ENCODE measurements at places on chromosomes 4 and X.

- no peak for DNase-seq
Measured at GRCh38 chrX:51569561-51569960, 49.2 kb downstream of the CENPVL3 start.

GRCh38 chr4:153318696-153319320 lies 25.7 kb upstream of the MND1 start:
- DNase-seq: peak; percentile 40

GRCh38 chr4:139890816-139891215 lies 225.2 kb downstream of the MGST2 start:
- no peak for DNase-seq

- no peak for DNase-seq
Measured at GRCh38 chr4:137253949-137254348, 278.3 kb downstream of the PCDH18 start.

DNA sequence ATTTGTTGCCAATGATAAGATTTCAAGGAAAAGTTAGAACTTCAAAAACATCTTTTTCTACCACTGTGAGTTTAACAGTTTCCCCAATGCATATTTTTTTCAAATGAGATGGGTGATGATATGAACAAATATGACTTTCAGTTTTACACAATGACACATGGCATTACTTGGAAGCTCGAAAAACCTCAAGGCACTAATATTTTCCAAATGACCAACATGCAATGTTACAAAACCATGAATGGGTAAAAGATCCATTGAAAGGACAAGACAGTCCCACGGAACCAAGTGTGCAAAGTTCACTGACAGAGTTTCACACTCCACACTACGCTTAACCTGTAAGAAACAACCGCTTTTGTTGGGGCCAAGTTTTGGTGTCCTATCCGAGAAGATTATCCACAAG lies 84.5 kb downstream of the CD99L2 start:
- no peak for DNase-seq

DNA sequence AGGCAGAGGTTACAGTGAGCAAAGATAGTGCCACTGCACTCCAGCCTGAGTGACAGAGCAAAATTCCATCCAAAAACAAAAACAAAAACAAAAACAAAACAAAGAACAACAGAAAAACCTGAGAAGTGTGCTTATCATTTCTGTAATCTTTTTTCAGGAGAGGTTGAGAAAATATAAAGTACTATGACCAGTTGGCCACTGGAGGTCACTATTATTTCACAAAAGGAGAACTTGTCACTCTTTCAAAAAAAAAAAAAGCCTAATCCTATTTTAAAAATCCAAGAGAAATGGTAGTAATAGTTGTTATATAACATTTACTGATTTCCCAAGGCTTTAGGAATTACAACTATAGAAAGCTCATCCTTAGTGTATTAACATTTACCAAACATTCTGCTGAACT lies 24.9 kb upstream of the RNF150 start:
- peak; percentile 21 for DNase-seq

GRCh38 chr4:76998251-76998901 lies 48.8 kb downstream of the SEPTIN11 start:
- DNase-seq: no peak

GRCh38 chr4:102625232-102625930 lies 124.2 kb downstream of the NFKB1 start:
- DNase-seq: no peak

GRCh38 chr4:3732076-3733028 lies 33.8 kb upstream of the ADRA2C start:
- no peak for DNase-seq

GRCh38 chr4:65669111-65670019 lies 924 bp downstream of the EPHA5 start:
- DNase-seq: no peak

DNA sequence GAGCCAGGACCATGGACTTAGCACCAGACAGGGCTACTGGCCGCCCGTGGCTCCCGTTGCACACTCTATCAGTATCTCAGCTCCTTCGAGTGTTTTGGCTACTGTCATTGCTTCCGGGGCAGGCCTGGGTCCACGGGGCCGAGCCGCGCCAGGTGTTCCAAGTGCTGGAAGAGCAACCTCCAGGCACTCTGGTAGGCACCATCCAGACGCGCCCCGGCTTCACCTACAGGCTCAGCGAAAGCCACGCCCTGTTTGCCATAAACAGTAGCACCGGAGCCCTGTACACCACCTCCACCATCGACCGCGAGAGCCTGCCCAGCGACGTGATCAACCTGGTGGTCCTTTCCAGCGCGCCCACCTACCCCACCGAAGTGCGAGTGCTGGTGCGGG lies 1.6 kb downstream of the FAT4 start:
- no peak for DNase-seq

DNA sequence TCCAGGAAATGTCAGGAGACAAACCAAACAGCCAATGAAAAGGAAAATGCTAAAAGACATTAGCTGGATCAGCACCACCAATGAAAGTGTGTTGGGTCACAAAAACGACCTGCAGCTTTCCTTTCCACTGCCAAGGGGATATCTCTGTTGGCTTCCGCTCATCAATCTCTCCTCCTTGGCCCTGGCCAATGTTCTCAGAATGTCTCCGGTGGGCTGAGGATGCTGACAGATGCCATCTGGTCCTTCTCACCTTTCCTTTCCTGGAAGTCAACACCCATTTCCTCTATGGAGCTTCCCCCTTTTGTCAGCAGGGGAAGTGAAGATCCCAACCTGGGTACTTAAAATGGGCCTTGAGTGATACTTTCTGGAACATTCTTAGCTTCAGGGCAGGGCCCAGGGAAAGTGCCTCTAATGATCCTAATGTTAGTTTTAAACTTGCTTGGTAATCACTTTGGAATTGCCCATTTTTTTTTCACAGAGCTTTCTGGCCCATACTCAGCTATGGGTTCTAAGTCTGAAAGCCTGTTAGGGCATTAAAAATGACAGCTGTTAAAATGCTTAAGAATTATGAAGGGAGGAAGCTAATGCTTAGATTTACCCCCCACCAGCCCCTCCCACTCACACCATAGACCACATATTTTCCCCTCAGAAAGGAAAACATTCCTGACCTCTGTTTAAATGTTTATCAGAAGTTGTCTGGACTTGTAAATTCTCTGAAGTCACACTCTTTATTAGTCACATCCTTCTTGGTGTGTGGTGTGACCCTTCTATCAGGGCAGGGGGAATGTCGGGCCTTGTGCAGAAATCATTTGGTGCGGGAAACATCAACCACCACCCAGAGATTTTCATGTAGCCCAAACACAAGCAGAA lies 29.2 kb downstream of the IGFBP7 start:
- DNase-seq: no peak

- no peak for DNase-seq
Measured at GRCh38 chr4:114226968-114227760, 247.7 kb upstream of the ARSJ start.

DNA sequence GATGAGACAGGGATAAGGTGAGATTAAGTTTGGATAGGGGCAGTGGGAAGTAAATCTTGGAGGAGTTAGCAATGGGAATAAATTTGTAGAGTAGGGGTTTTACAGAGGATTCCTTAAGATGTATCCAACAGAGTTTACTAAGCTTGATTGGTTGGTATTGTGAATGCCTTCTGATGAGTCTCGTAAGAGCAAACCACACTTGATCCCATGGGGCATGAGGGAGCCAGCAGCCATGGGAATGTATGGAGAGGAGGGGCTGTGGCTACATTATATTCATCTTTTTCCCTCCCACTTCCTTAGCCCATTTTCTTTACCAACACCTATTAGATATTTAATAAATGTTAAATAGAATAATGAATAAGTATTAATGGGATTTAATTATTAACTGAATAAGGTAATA lies 126.6 kb upstream of the NDST3 start:
- no peak for DNase-seq

- no peak for DNase-seq
Measured at GRCh38 chr4:106694232-106694631, 325.7 kb upstream of the GIMD1 start.

GRCh38 chrX:42442745-42443144 lies 335.2 kb downstream of the PPP1R2C start:
- DNase-seq: no peak

DNA sequence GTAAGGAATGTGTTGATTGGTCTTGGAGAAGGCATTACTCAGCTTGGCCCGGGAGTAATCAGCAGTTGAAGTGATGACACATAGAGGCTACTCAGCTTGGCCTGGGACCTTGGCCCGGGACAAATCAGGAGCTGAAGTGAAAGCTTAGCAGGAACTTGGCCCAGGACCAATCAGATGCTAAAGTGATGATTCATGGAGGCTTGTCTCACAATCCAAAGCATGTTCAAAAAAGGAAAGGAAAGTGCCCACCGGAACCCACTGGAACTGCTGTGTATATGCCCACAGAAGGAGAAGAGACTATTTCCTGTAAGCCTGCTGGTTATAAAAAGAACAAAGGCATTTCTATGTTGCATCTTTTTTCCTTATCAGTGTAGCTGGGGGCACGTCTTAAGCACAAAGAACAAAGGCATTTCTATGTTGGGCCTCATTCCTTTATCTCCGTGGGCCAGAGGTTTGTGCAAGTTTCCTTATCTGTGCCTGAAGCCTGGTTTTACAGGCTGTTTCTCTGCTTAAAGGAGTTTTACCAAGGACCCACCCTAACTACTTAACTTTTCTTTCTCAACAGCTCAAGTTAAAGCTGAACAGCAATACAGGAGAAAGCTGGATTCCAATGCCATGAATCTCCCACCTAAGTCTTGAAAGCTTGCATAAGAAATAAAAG lies 1176.7 kb downstream of the NLGN4X start:
- DNase-seq: no peak

DNA sequence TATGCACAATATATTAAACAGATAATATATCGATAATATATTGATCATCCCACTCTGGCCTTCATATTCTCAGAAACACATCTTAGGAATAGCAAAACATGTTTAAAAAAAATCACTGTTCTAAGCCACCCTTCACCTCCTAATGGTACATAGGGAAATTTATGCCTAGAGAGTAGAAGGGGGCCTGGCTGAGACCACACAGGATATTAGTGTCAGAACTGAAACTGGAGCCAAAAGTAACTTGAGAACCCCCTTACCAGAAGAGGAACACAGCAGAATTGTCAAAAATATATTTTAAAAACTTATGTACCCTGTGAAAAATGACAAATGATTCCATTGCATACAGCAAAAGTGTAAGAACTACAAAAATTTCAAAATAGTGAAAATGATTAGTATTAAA lies 173.1 kb downstream of the VSIG4 start:
- DNase-seq: no peak

GRCh38 chrX:133314281-133314680 lies 96.1 kb upstream of the TFDP3 start:
- no peak for DNase-seq

DNA sequence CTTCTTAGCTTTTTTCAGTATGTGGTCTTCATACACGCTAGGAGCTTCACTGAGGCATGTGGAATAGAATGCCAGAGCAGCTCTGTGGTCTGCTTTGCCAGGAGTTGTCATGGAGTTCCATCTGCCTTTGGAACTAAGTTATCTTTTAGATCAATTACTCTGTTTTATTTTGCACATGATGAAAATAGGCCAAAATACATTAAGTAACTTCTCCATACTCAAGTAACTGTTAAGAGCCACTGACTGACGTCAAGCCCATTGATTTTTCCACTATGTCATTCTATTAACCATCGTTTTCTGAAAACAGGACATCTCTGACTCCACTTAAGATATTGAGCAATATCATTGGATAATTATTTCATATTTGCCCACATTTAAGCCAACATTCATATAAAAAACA lies 415.1 kb upstream of the MAD2L1 start:
- DNase-seq: no peak

GRCh38 chrX:24790166-24790565 lies 96.4 kb downstream of the POLA1 start:
- DNase-seq: no peak

DNA sequence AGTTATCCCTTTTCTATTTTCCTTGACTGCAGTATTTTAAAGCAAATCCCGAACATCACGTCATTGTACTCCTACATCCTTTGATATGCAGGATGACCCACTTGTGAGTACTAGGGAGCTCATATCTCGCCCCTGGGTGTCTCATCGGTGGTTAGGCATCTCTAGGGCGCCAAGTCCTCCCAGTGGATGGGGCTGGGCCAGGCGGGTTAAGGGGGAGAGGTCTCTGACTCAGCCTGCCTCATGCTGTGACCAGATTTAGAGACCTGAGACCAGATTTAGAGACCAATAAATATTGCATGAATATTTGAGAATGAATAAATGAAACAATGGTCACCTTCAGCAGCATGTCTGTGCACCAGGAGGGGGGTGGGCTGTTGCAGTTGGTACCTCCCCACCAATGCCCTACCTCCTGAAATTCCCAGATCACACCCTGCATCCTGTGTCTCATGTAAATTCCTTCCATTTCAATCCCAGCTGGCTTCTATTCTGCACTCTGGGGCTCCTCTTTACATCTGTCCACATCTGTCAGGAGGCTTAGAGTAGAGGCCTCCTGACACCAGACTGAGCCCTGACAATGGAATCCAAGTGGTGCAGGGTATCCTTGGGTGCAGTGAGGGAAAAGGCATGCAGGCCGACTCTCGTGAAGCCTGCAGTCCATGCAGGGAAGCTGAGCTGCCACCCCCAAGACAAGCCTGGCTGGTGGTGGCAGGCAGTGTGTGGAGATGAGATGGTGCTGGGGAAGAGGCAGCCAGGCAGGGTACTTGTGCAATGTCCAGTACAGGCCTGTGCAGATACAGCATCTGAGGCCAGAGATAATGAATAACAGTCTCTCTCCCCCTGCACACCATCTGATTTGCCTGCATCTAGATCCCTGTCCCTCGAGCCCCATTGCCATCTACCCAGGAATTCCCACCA lies 5.2 kb downstream of the APLN start:
- DNase-seq: no peak

GRCh38 chr4:20754036-20754435 lies 53.8 kb downstream of the PACRGL start:
- no peak for DNase-seq

DNA sequence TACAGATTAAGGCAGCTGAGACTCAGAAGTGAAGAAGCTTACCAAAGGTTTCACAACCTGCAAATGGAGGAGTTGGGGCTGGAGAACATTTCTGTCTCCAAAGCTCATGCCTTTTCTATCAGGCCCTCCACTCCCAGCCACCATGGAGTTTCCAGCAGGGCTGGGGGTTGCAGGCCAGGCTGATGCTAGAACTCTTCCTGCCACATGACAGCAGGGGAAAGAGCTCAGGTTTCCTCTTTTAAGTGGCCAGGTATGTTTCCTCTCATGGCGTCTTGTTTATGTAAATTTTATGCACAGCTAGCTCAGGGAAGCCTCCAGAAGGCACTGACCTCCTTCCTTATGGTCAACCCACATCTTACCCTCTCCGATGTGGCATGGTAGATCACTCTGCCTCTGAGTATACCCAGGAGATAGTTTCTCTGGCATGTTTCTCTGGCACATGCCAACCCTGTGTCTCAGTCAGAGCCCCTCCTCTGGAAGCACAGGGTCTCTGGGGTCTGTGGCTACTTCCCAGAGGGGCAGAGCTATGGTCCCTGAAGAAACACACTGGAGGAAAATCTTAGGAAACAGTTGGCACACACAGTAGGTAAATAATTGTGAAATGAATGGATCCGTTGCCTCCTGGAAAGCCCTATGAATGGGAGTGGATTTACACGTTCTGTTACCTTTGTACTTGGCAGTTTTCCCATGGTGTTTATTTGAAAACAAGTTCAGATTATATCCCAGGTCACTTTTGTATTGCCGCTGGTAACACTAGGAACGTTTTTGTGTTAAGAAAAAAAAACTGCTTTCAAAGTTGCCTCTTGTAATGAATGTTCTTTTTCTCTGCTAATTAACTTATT lies 28.9 kb downstream of the PDK3 start:
- peak; percentile 17 for DNase-seq
